ENCODE measurements at places on chromosomes 16 and 17. TPM values are rescaled to one million over a fixed set of nuclear protein-coding genes. Genes with fewer than 3 reads are reported as not detected.

Gene RIPOR1
- 28.7 TPM for total RNA-seq

DNA sequence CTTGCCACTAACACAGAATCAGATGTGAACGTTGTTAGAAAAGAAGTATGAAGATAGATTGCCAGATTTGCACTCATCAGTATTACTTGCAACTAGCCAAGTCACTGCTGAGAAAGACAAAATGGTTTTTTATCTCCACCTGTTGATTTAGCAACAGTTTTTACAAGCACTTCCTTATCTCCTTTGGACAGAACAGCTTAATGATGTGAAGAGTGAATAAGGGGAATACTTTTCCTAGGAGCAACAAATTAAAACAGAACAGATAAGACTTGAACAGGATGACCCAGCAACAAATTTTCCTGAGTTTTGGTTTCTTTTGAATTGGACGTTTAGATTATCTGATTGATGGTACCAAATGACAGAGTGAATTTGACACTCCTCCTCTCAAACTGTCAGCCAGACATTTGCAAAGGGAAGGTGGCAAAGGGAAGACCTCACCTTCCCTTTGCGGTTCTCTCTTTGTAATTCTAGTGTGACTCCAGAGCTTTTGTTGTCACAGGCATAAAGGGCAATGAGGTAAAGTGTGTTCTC lies 130.6 kb downstream of the NLK start:
- no peak for DNase-seq

Gene RAPGEFL1
- 5.4 TPM for total RNA-seq

Gene CCL2
- total RNA-seq: 9.4 TPM

Gene TMEM204
- 68.3 TPM for total RNA-seq

Gene ZNF785
- 22.3 TPM for total RNA-seq

- DNase-seq: no peak
Observed at GRCh38 chr17:37530420-37530819, 40.7 kb downstream of the DUSP14 start.

Gene MFAP4
- total RNA-seq: not detected

Gene XYLT1
- 53.6 TPM for total RNA-seq

Gene CCL8
- total RNA-seq: not detected

GRCh38 chr16:70582280-70582978 lies 58.8 kb downstream of the SF3B3 start:
- no peak for DNase-seq

DNA sequence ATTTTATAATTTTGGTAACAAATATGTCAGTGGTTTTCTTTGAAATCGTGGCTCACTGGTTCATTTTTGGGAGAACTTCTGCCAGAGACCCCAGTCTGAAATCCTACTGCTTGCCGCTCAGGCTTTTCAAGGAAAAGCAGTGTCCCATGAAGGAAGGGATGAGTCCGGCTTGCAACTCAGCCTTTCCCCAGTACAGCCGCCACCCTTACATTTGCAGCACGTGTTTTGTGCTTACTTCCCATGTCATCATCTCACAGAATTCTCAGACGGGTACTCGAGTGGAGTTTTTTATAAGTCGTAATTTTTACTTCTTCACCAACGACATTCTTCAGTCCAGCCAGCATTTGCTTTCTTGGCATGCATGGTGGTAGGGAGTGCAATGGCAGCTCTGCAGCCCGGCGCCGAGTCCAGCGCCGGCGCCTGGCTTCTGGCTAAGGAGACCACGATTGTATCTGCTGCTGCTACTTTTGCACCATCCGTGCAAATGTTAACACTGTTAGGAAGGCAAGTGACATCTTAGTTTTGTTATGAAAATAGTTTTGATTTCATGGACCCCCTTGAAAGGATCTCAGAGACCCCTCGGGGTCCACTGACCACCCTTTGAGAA lies 111.0 kb downstream of the AMFR start:
- no peak for DNase-seq

GRCh38 chr17:33750943-33751701 lies 458.0 kb upstream of the ASIC2 start:
- DNase-seq: peak; percentile 61

GRCh38 chr16:86584071-86584685 lies 5.8 kb downstream of the FOXL1 start:
- no peak for DNase-seq

DNA sequence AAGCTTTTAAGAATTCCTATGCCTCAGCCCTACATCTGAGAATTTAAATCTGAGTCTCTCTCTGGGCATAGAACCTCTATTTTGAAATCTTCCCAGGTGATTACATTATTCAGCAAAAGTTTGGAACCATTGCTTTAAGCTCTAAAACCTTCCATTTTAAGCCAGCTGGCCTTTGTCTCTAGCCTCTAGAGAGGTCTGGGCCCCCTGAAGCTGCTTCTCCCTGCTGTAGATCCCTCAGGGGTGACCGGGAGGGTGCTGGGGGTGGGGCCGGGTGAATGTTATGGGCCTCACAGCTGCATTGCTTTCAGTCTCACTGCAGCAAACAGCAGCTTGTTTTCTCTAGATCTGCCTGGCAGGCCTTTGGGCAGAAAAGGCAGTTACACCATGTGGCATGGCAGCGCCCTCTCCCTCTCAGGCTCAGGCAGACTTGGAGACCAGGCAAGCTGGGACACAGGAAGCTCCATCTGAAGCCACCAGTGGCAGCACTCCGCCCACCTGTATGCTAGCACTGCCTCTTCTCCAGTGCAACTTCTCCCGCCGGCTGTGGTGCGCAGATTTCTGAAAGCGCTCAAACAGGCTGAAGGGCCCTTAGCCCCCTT lies 66.3 kb downstream of the MPRIP start:
- no peak for DNase-seq

DNA sequence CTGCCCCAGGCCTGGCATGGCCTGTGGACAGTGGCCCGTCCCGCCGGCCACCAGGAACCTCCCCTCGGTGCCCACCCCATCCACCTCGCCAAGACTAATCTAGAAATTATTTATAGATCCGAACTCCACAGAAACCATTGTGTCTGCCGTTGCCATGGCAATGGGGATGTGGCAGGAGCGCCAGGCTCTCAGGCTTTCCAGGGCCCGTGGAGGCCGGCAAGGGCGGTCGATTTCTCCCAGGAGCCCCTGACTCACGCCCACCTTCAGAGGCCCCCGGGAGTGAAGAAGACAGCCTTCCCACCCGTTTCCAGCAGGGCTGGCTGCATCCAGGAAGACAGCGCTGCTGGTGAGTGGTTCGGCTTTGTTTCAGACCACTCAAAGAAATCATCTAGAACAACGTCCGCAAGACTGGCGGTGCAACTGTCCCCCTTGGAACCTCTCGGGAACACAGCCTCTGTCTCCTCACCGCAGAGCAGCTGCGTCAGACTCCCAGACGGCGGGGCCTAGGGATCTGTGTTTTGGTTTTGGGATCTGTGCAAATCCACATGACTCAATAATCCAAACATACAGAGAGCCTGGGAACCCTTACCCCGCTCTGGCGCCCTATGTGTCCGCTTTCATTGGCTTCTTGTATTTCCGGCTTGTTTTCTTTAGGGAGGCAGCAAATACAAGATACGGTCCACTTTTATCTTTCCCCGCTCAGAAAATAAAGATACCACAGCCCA lies 48.5 kb upstream of the ZCCHC14 start:
- DNase-seq: no peak

DNA sequence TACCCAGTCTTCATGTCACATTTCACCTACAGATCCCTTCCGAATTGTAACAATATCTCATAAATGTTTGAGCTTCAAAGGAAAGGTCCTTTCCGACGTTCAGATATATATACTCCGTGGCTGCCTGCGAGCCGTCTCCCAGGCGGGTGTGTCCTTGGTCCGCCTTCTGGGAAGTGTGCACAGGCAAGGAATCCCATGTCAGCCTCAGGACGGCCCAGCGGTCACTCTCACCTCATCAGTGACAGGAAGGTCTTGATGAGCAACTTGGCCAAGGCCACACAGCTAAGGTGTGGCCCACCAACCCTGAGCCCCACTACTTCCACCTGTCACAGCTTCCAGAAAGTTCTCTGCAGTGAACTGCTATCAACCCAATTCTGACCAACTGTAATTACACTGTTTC lies 4.3 kb downstream of the LMF1 start:
- no peak for DNase-seq

DNA sequence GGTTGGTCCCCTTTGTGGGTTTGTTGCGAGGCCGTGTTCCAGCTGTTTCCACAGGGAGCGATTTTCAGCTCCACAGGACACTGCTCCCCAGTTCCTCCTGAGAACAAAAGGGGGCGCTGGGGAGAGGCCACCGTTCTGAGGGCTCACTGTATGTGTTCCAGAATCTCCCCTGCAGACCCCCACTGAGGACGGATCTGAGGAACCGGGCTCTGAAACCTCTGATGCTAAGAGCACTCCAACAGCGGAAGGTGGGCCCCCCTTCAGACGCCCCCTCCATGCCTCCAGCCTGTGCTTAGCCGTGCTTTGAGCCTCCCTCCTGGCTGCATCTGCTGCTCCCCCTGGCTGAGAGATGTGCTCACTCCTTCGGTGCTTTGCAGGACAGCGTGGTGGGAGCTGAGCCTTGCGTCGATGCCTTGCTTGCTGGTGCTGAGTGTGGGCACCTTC lies 27.3 kb upstream of the STH start:
- DNase-seq: no peak

All from activated naive CD8-positive, alpha-beta T cell treated with anti-CD3 and anti-CD28 coated beads, Interleukin-2, amount 10 ng/mL, durations not matched to agents 7 days and 5 days (primary cell).